ENCODE measurements at places on chromosomes 7 and 10. TPM values are rescaled to one million over a fixed set of nuclear protein-coding genes. Genes with fewer than 3 reads are reported as not detected.

ZKSCAN5 gene
- 7.1 TPM for total RNA-seq

GHITM gene
- total RNA-seq: 87.9 TPM

TRIM24 gene
- 12.5 TPM for total RNA-seq

SMO gene
- total RNA-seq: 22.1 TPM

PODXL gene
- 26.0 TPM for total RNA-seq

RAPGEF5 gene
- 68.0 TPM for total RNA-seq

ITGA8 gene
- 15.5 TPM for total RNA-seq

SH2B2 gene
- 8.8 TPM for total RNA-seq

DNA sequence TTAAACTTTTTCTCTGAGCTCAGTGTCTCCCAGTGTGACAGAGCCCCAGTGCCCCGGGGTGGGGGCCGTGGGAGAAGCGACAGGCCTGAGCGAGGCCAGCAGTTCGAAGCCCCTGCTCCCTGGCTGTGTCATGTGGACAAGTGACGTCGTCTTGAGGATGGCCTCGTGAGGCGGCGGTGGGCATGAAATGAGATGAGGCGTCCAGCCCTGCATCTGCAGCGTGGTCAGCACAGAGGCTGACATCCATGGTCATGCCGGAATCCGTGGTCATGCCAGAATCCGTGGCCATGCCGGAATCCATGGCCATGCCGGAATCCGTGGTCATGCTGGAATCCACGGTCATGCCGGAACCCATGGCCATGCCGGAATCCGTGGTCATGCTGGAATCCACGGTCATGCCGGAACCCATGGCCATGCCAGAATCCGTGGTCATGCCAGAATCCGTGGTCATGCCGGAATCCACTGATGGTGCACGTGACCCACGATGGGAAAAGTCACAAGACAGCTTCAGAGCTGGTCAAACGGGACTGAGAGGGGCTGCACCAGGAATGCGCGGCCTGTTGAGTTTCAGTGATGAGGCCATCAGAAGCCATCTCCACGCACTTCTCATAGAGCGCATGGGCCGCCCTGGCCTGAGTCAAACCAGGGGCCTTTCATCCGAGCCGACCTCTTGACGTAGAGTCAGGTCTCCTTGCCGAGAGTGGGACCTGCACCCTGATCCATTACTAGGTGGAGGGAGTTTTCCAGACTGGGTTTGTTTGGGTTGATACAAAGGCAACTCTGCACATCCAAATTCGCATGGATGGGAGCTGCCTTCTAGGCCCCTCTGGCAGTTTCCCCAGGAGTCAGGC is 342.5 kb downstream of the PTPRN2 start:
- peak; percentile 90 for DNase-seq

GRCh38 chr10:129792141-129792540 is 171.9 kb downstream of the EBF3 start:
- DNase-seq: no peak

- DNase-seq: no peak
These were observed 265.7 kb downstream of the SEMA3D start for GRCh38 chr7:84921154-84921553.

DNA sequence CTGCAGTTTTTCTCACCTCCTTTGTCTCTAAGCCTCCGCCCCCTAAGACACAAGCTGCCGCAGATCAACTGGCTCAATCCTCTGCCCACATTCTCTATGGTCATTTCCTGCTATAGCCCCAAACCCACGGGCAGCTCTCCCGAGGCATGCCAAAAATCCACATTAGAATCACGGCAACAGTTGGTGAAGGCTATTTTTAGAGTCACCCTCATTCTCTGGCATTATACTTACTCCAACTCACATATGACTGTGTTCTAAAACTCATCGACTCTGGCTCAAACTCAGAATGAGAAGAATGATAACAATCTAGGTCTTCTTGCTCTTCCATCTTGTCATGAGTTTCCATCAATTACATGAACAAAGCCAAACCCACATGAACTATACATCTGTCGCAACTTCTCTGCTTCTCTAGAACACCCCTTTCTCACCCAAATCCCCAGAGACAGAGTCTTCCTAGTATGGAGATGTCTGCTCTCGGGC is 10.9 kb upstream of the KIAA1549 start:
- DNase-seq: no peak

DNA sequence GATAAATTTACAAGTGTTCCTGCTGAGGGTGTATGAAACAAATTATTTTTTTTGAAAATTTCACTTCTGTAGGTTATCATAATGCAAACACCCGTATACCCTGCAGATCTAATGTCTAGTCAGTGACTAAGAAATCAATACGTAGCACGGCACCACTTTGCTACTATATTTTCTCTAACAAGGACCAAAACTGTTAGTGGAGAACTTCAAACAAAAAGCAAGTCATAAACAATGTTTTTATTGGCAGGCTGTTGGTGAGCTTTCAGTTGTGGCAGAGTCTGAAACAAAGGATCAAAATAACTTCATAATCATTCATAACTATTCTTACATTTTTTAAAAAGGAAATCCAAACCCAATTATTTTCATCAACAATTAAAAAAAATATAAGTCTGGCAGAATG is 11.8 kb downstream of the SEM1 start:
- DNase-seq: no peak

DNA sequence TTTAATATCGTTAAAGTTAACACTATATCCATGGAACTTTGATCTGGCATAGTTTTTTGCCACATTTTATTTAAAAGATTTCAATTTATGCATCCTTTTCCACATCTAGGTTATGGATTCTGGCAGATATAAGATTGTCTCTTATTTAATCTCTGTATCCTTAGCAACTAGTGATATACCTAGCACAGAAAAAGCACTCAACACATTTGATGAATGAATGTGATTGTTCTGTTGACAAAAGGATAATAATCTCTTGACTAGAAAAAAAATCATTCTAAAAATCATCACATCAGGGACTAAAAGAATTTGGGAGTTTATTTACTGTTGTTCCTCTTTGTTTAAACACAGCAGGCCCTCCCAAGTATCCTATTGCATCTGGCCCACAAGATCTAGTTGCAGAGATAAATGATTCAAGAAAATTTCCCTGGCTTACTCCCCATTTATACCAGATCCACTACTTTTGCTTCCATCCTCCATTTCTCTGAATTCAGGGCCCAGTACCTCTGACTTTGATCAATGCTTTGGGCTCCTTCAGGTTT is 84.0 kb upstream of the C1GALT1 start:
- DNase-seq: no peak

DNA sequence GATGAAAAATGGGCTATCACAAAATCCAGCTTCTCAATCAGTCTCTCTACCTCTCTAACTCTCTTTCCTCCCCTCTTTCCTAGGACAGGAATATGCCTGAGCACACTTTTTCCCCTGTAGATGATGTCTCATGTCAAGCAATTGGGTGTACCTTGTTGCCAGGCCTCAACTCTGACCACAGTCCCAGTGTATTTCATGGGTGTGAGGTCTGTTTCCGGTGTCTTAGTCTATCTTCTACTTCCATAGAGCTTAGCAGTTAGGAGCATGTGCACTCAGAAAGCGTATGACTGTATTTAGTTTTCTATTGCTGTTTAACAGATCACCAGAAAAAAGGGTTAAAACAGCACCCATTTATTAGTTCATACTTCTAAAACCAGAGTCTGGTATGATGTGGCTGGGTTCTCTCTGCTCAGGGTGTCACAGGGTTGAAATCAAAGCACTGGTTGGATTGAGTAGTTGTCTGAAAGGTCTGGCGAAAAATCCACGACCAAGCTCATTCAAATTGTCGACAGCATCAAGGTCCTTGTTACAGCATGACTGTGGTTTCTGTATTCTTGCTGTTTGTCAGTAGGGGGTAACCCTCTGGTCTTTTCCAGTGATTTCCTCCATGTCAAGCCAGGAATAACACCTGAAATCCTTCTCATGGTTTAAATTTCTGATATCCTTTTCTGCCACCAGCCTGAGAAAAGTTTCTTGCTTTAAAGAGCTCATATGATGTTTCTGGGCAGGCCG is 130.0 kb downstream of the THSD7A start:
- DNase-seq: no peak

- DNase-seq: no peak
These were observed 692 bp downstream of the IGFBP1 start for GRCh38 chr7:45888993-45889366.

DNA sequence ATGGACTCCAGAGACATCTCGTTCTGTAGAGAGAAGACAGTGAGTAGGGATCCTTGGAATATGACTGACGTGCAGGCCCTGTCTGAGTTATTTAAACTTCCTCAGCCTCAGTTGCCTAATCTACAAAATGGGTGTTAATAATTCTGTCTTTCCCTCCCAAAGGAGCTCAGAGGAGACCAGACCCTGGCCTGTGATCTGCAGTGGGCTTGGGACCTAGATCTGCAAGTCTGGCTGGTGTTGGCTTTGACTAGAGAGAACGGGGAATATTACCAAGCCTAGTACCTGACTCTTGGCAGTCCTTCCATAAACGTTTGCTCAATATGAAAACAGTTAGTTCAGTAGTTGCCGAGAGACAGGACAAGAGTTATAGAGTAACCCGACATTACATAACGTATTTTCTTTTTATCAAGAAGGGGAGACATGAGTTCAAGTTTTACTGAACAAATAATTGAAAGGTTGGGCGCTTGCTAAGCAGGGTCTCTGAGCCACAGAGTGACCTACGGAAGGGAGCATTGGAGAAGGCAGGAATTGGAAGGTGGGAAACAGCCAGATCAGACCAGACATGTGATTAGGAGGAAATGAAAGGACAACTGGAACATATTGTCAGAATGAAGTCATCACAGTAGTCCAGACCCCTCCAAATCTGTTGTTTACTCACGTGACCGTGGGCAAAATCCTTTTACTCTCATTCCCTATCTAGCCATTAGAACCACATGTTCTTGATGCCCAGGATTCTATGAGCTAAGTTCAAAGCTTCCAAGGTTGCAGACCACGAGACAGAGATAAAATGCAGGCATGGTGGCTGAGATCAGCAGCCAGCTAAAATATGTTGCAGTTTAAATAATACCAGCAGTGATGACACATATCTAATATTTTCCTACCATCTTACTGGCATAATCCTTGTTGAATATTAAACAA is 10.9 kb upstream of the CYP3A4 start:
- no peak for DNase-seq

- DNase-seq: no peak
These were observed 271.9 kb downstream of the ADARB2 start for GRCh38 chr10:1465418-1465911.

- DNase-seq: no peak
These were observed 919 bp downstream of the MAFK start for GRCh38 chr7:1531263-1531978.

DNA sequence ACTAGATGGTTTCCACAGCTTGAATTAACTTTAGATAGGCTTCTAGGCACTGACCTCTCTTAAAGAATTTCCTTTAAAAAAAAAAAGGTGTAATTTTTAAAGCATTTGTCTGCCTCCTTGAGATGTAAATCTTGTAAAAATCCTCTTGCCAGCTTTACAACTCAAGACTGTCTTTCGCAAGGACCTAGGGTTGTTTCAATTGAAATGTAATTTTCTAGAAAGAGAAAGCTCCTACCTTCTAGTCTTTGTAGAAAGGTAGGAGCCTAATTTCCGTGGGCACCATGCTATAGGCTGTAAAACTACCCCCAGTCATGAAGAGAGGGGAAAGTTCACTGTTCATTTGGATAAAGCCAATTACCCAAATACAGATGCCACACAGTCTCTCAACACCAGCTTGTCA is 228.8 kb upstream of the TMEM229A start:
- DNase-seq: no peak

DNA sequence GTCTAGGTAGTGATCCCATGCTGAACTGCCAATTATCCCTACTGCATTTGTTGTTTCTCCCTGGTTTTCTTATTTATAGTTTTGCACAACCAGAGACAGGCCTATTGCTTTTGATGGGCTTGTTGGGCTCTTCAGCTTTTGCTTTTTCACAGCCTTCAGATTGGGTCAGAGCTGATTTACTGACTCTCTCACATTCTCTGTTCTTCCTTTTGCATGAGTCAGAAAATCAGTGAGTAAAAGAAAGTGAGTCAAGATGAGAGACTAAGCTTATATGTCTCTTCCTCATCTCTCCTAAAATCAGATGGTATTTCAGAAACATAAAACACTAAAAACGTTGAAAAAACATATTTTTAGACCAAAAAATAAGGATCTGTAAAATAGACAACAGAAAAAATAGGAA is 1135.4 kb downstream of the XPNPEP1 start:
- no peak for DNase-seq

GRCh38 chr10:55631071-55631654 is 729.9 kb downstream of the ZWINT start:
- DNase-seq: no peak

DNA sequence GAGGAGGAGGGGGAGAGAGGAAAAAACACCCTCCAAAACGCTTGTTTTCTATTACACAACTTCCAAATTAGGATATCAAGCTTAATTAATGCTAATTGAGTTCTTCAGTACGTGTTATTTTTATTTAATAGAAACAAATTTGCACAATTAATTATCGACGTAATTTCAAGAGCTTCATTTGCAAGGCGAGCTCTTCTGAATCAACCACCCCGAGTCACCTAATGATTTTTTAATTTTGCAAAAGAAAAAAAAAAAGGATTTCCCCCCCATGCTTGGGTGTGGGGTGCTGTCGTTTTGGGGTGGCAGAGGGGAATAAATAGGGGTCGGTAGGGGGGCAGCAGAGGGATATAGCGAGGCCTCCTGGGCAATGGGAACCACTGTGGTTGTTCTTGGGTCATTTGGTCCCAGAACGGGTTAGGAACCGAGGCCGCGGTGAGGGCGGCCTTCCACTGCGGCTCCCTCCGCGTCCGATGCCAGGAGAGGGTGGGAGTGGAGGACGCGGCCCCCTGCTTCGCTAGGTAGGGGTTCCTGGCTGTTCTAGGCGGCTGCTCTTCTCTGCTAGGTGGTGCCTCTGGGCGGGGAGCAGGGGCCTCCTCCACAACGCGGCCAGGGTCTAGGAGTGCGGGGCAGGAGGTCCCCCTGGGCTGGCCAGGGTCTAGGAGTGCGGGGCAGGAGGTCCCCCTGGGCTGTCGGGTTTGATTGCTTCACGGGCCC is 7.3 kb downstream of the UNCX start:
- DNase-seq: no peak

- DNase-seq: no peak
These were observed 14.0 kb upstream of the SEM1 start for GRCh38 chr7:96723622-96724021.

DNA sequence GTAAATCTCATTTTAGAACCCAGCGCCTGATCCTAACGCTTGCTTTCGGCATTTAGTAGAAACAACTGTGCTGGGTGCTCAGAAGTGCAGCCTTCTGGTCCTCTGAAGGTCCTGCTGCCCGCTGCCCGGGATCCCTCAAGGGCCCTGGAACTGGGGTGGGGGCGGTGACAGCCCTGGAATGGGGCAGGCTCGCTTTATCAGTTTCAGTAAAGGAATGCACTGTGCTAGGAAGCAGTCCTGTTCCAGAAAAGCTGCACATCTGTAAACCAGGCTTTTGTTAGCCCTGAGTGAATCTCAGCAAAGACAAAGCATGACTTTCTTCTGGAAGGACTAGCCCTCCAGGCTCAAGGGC is 254.6 kb downstream of the TNS3 start:
- no peak for DNase-seq
